BJ (cell line): ENCODE measurements at places on chromosomes 4 and X.

- DNase-seq = no peak
These were observed 33.0 kb upstream of the ANXA3 start for GRCh38 chr4:78518561-78518960.

- DNase-seq = no peak
These were observed 881.0 kb downstream of the PCDH18 start for GRCh38 chr4:136651278-136651667.

GRCh38 chrX:40272141-40272540, 174.4 kb upstream of the BCOR start:
- no peak for DNase-seq

GRCh38 chr4:182413550-182413949, 170.3 kb downstream of the TENM3 start:
- no peak for DNase-seq

GRCh38 chrX:22196149-22196548, 76.6 kb upstream of the CBLL2 start:
- DNase-seq = peak; percentile 7

GRCh38 chr4:7647600-7648543, 213.1 kb upstream of the PSAPL1 start:
- DNase-seq = no peak

GRCh38 chrX:39828971-39829370, 268.8 kb downstream of the BCOR start:
- DNase-seq = no peak

- no peak for DNase-seq
These were observed 37.1 kb downstream of the PTPN13 start for GRCh38 chr4:86631166-86631565.

DNA sequence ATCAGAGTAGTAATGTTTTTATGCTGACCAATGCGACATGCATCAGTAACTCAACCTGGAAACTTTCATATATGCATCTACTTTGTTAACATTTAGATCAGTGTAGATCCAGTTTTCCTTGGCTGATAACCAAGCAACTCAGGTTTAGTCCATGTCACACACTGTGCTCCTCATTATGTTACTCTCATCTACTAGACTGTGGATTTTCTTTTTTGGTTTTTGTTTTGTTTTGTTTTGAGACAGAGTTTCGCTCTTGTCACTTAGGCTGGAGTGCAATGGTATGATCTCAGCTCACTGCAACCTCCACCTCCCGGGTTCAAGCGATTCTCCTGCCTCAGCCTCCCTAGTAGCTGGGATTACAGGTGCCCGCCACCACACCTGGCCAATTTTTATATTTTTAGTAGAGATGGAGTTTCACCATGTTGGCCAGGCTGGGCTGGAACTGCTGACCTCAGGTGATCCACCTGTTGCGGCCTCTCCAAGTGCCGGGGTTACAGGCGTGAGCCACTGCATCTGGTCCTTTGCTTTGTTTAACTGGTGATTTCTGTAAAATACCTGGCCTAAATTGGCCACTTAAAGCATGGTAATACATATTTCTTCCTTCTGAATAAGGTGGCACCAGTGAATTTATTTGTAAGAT, 48.6 kb downstream of the SMARCAD1 start:
- no peak for DNase-seq

DNA sequence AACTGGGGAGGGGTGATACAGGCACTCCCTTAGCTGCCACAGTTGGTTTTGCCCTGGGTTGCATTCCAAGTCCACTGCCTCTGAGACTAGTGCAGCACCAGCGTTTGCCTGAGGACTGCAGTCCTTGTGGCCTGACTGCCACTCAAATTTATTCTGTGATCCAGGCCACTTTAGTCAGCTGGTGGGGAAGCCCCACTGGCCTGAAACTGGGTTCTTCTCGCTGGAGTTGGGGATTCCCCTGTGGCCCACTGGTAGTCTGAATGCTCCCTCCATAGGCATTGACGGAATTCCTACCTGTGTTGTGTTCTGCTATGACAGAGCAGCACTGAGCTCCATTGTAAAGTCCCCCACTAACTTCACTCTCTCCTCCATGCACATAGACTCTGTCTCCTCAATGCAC, 63.8 kb downstream of the PTPN13 start:
- no peak for DNase-seq

DNA sequence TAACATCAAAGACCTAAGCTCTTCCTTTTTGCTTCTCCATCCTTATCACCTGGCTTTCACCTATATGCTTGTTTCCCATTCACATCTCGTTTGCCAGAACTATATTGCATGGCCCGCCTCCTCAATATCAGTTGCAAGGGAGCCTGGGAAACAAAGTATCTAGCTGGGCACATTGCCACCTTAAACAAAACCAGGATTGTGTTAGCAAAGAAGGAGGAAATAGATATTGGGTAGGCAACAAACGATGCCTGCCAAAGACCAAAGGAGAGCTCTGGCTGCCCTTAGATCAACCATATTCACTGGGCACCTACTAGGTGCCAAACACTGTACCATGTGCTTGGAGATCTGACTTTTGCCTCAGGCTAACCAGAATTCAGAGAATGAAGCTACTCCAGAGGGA, 107.5 kb downstream of the GRIA3 start:
- no peak for DNase-seq
